Right forelimb (tissue), 1 donor: ENCODE measurements at places on chromosomes 13 and 19.

DNA sequence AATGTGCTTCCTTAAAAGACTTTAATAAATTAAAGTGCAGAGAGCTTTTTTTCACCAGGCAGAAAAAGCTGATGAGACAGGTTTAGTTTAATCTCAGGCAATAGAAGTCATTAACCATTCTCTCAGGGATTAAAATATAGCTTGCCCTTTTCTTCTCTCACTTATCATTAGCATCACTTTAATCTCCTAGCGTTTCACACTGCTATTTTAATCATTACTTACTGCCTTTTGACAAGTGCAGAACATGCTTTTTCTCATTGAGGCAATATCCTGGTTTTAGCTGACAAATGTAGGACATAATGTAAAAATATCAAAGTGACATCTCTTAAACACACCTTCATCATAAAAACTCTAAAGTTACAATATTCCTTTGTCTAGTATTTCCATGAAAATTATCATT lies 94.6 kb downstream of the DACH1 start:
- no peak for DNase-seq

- no peak for DNase-seq
These were observed 4.3 kb upstream of the IFNL2 start for GRCh38 chr19:39263912-39264305.

DNA sequence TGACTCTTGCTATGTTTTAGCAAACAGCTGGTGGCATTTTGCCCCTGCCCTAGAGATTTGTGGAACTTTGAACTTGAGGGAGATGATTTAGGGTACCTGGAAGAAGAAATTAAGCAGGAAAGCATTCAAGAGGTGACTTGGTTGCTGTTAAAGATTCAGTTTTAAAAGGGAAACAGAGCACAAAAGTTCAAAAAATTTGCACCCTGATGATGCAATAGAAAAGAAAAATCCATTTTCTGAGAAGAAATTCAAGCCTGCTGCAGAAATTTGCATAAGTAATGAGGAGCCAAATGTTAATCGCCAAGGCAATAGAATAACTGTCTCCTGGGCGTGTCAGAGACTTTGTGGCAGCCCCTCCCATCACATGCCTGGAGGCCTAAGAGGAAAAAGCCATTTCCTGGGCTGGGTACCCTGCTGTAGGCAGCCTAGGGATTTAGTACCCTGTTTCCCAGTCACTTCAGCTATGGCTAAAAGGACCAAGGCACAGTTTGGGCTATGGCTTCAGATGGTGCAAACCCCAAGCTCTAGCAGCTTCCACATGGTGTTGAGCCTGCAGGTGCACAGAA lies 958.5 kb upstream of the MIR17HG start:
- no peak for DNase-seq

DNA sequence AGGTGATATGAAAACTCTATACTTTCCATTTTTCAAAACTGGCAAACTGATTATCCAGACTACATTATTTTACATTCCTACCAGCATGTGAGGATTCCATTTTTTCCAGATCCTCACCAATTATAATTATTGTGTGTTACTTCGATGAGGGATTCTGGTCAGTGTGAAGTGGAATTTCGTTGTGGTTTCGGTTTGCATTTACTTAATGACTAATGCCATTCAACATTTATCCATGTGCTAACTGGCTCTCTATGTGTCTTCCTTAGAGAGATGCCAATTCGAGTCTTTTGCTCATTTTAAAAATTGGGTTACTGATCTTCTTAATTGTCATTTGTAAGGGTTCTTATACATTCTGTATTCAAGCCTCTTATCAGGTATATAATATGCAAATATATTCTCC lies 1551.3 kb upstream of the MIR17HG start:
- DNase-seq, result no peak

- DNase-seq, result no peak
These were observed 88.8 kb downstream of the GNG7 start for GRCh38 chr19:2613507-2614295.
